Smooth muscle cell of bladder (primary cell): ENCODE measurements at places on chromosomes 1 and 21. TPM values are rescaled to one million over a fixed set of nuclear protein-coding genes. Genes with fewer than 3 reads are reported as not detected.

The TFF3 gene
- total RNA-seq, result 0.14 TPM in 1 of 2 replicates, not detected in the other

The CLK2 gene
- 19.9 and 32.4 TPM in 2 replicates for total RNA-seq

The KCNE2 gene
- not detected in 2 replicates for total RNA-seq

The C8A gene
- total RNA-seq, result not detected in 2 replicates

The PKP1 gene
- total RNA-seq, result under 0.01 TPM in 2 replicates

The GNAT2 gene
- 0.28 and 0.37 TPM in 2 replicates for total RNA-seq

The DLGAP3 gene
- total RNA-seq, result under 0.01 TPM in 2 replicates

The TMEM82 gene
- total RNA-seq, result not detected in 2 replicates

The STIL gene
- total RNA-seq, result 1.7 and 2.6 TPM in 2 replicates

The CDA gene
- total RNA-seq, result 0.37 and 0.85 TPM in 2 replicates

The DMRTA2 gene
- 0.09 and 0.14 TPM in 2 replicates for total RNA-seq

The STUM gene
- under 0.01 TPM in 1 of 2 replicates, not detected in the other for total RNA-seq

The CA6 gene
- total RNA-seq, result not detected in 2 replicates

The PACC1 gene
- 6.9 and 7.1 TPM in 2 replicates for total RNA-seq

The CLSTN1 gene
- 130 and 175 TPM in 2 replicates for total RNA-seq

The BACH1 gene
- total RNA-seq, result 73.7 and 82.4 TPM in 2 replicates

The SPATA1 gene
- total RNA-seq, result 0.46 and 0.71 TPM in 2 replicates

The HRNR gene
- total RNA-seq, result under 0.01 TPM in 2 replicates

The SPRR4 gene
- total RNA-seq, result not detected in 2 replicates

The PRUNE1 gene
- 5.5 and 8.1 TPM in 2 replicates for total RNA-seq

The PCP4 gene
- total RNA-seq, result not detected in 2 replicates

The INAVA gene
- under 0.01 and 0.18 TPM in 2 replicates for total RNA-seq

The ATP6V1G3 gene
- not detected in 2 replicates for total RNA-seq

The DNM3 gene
- 0.46 and 0.71 TPM in 2 replicates for total RNA-seq

The PLA2G2D gene
- total RNA-seq, result not detected in 2 replicates

The ZBTB37 gene
- total RNA-seq, result 4.8 and 6.6 TPM in 2 replicates

The COL24A1 gene
- 0.43 and 0.65 TPM in 2 replicates for total RNA-seq

The TTC34 gene
- under 0.01 and 0.09 TPM in 2 replicates for total RNA-seq

The IL20 gene
- 0.14 TPM in 1 of 2 replicates, not detected in the other for total RNA-seq

The MAB21L3 gene
- total RNA-seq, result 0.28 TPM in 2 replicates

The BTBD8 gene
- 5.4 and 6.8 TPM in 2 replicates for total RNA-seq

The SPATA21 gene
- not detected in 2 replicates for total RNA-seq

The TTC24 gene
- total RNA-seq, result not detected in 2 replicates

The ZNF683 gene
- total RNA-seq, result not detected in 2 replicates

The METTL13 gene
- 21.0 and 26.3 TPM in 2 replicates for total RNA-seq

The HAO2 gene
- total RNA-seq, result not detected in 2 replicates

The ESPN gene
- total RNA-seq, result not detected in 2 replicates

The LCE1C gene
- total RNA-seq, result not detected in 2 replicates

The AMY1A gene
- total RNA-seq, result not detected in 2 replicates

The BATF3 gene
- 0.65 and 0.71 TPM in 2 replicates for total RNA-seq

The NRDC gene
- total RNA-seq, result 81.5 and 82.1 TPM in 2 replicates

The KCNA2 gene
- under 0.01 TPM in 1 of 2 replicates, not detected in the other for total RNA-seq

The NHLH1 gene
- under 0.01 TPM in 1 of 2 replicates, not detected in the other for total RNA-seq

The JAK1 gene
- 142 and 166 TPM in 2 replicates for total RNA-seq

The TAF1A gene
- 9.0 and 10.5 TPM in 2 replicates for total RNA-seq

The BARHL2 gene
- not detected in 2 replicates for total RNA-seq

The COL9A2 gene
- 1.7 and 1.9 TPM in 2 replicates for total RNA-seq

The KLF17 gene
- under 0.01 and 0.09 TPM in 2 replicates for total RNA-seq

The MNDA gene
- total RNA-seq, result not detected in 2 replicates

The ATP1A4 gene
- total RNA-seq, result not detected in 2 replicates

The CITED4 gene
- total RNA-seq, result 1.5 and 2.1 TPM in 2 replicates

The CHIA gene
- total RNA-seq, result not detected in 2 replicates

The LIPI gene
- not detected in 2 replicates for total RNA-seq

The GSTM5 gene
- 8.5 and 13.3 TPM in 2 replicates for total RNA-seq

The ERICH3 gene
- not detected in 2 replicates for total RNA-seq
